ENCODE measurements at places on chromosomes 2 and 18.

DNA sequence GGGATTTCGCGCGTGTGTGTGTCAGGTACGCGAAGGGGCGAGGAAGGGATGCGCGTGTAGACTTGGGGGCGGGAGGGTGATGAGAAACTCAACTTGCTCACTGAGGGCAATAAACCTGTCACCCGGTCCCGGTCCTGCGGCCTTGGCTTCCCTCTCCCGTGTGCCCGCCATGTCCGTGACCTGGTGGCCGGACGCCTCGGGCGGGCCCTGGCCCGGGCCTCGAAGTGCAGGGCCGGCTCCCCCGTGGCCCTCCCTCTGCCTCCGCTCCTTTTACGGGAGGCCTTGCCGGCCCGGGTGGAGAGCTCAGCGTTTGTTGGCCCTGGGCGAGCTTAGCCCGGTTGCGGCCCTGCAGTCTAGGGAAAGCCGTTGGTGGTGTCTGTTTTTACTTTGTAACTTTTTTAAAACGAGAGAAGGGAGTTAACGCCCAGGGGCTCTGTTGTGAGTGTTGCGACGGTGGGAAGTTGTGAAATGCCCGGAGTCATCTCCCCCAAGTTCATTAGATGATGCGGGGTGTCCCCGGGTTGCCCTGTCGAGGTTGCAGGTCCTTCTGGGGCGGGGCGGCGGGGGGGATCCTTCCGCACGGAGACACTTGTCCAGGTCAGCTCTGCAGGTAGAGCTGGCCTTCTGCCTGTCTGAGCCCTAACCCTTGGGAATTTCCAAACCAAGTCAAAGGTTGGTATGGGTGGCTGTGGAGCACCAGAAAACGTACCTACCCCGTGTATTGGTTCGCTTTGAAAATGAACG is 883 bp downstream of the SMCHD1 start:
- DNase-seq: peak; percentile 71

GRCh38 chr18:32542221-32542798 is 71.6 kb upstream of the GAREM1 start:
- DNase-seq: no peak

- peak; percentile 67 for DNase-seq
Observed at GRCh38 chr2:181656450-181657291, at the start of gene CERKL. Gene CERKL, minus strand, starts transcription at chr2:181657105. Its CDS starts 99 bp downstream, at chr2:181657006.

DNA sequence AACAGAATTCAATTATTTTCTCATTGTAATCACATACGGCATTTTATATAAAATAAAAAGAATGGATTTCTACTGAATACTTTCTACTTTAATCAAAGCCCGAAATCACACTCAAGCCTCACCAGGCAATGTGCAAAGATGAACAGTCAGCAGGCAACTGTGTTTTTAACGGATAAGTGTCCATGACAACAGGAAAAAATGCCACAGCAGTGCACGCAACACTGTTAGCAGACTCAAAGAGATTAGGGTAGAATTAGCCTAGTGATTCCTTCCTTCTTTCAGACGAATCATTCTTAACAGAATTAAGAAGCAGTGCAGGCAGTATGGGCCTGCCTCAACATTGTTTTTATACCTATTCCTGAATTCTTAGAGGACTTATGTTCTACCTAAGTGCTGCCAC is 135.6 kb downstream of the CDH2 start:
- peak; percentile 91 for DNase-seq

DNA sequence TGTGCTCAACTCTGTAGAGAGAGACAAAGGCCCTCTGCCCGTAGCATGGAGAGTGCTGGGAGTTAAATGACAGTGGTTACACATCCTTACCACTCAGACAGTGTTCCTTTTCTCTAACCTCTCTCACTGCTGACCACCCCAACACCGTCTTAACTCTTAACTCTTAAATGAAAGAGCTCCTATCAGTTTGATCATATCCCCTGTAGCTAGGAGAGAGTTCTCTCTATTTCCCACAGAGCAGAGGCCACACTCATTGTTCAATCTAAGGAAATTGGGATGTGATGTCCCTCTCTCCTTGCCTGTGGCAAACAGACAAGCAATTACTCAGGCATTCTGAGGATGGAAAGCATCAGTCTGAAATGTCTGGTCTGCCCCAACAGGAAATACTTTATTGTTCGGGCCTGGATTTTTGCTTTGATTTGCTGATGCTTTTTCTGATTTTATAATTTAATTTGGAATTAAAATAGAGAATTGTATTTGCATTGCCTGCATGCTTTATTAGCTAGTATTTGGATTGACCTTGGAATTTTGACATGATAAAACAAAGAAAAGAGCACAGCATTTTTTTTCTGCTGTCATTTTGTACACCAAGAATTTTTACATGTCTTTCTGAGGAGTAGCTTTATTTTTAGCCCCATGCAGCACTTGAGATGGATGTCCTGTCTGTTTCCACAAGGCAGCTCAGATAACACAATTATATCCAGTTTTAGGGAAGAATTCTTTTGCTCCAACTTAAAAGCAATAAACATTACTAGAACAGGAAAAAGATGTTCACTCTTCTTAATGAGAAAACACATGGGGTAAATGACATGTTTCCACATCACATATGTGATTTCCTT is 27.7 kb upstream of the IER3IP1 start:
- no peak for DNase-seq

- DNase-seq: no peak
Observed at GRCh38 chr2:223894968-223895367, 50.2 kb downstream of the WDFY1 start.

DNA sequence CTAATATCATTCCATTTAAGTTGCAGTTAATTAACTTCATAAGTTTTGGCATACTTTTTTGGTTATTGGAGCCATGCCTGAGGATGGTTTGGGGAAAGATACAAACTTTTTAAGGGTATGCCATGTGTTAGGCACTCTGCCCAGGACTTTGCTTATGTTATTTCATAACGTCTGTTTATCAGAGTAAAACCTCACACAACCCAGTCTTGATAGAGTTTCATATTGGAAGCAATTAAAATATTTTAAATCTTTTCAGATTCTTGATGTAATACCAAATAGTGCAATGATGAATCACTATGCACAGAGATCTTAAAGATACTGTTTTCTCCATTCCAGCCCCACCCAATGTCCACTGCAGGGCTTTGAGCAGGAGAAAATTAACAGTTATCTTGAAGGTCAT is 529.1 kb upstream of the HNMT start:
- DNase-seq: peak; percentile 1

- no peak for DNase-seq
Observed at GRCh38 chr2:174503161-174503809, 16.5 kb upstream of the GPR155 start.

DNA sequence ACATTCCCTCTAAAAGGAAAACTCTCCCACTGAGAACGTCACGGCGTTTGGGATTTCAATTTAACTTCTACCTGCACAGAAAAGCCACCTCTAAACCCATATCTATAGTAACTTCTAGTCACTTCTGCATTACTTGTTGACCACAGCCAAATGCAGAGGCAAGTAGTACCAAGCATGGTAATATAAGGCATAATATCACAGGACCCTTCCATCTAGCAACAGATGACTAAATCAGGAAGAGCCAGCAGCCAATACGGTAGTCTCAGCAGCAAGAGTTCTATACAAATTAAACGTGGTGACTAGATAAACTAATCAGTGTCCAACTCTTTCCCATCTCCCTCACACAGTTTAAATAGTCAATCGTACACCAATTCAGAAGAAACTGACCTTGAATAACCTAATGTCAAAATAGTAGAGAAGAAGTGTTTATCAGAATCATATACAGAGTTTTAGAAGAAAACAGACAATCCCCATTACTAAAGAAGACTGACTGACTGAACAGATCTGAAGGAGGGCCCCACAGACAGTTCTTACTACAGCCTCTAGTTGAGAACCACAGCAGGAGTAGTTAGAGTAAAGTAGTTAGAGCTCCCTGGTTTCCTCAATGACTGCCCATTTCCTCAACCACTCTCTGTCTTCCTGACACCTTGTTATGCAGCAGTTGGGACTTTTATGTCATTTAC is 30.0 kb downstream of the MEMO1 start:
- DNase-seq: peak; percentile 30

GRCh38 chr2:108640731-108641130 is 78.6 kb upstream of the RANBP2 start:
- DNase-seq: peak; percentile 67

All from astrocyte of the hippocampus (primary cell).